Nucleus accumbens (tissue), 56 donors: ENCODE measurements at places on chromosomes 6 and 20.

- no peak for DNase-seq
Measured at GRCh38 chr6:35151466-35151865, 10.3 kb upstream of the TCP11 start.

GRCh38 chr6:127959869-127960268 lies 59.0 kb upstream of the THEMIS start:
- DNase-seq = no peak

- DNase-seq = no peak
Measured at GRCh38 chr20:32515631-32516101, 69.5 kb downstream of the NOL4L start.

- no peak for DNase-seq
Measured at GRCh38 chr20:12838261-12838866, 170.4 kb upstream of the SPTLC3 start.

GRCh38 chr20:60036746-60037499 lies 78.7 kb downstream of the CDH26 start:
- DNase-seq = no peak

DNA sequence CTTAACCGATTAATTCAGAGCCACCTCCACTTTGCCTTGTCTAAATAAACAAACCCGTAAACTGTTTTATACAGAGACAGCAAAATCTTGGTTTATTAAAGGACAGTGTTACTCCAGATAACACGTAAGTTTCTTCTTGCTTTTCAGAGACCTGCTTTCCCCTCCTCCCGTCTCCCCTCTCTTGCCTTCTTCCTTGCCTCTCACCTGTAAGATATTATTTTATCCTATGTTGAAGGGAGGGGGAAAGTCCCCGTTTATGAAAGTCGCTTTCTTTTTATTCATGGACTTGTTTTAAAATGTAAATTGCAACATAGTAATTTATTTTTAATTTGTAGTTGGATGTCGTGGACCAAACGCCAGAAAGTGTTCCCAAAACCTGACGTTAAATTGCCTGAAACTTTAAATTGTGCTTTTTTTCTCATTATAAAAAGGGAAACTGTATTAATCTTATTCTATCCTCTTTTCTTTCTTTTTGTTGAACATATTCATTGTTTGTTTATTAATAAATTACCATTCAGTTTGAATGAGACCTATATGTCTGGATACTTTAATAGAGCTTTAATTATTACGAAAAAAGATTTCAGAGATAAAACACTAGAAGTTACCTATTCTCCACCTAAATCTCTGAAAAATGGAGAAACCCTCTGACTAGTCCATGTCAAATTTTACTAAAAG lies 2.7 kb downstream of the FOXC1 start:
- DNase-seq = no peak

DNA sequence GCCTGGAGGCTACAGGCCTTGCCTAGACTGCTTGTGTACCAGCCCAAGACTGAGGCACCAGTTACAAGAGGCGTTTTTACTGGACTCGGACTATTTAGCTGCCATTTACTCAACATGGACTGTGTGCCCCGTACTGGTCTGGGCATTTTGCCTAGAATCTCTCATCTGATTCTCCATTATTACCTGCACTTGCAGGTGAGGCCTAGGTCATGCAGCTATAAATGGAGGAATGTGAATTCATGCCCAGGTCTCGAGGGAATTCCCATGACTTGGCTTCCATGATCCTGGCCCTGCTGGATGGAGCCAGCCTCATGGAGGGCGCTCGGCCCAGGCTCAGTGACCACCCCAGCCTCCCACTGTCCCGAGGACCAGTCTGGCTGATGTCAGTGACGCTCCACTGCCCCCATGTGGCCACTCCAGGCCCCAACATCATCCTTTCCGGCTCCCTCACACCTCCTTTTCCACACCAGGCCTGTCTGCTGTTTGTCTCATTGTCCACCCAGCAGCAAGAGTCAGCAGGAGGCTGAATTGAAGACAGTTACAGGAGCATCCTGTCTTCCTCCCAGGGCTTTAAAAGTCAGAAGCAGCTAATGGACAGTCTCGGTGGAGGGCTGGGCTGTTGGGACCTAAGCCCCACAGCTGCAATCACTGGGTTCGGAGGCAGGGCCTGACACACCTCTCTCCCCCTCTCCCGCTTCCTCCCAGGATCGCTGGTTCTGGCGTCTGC lies 8.7 kb downstream of the MMP24OS start:
- no peak for DNase-seq

GRCh38 chr20:19929481-19930145 lies 87.5 kb upstream of the NAA20 start:
- DNase-seq = no peak

DNA sequence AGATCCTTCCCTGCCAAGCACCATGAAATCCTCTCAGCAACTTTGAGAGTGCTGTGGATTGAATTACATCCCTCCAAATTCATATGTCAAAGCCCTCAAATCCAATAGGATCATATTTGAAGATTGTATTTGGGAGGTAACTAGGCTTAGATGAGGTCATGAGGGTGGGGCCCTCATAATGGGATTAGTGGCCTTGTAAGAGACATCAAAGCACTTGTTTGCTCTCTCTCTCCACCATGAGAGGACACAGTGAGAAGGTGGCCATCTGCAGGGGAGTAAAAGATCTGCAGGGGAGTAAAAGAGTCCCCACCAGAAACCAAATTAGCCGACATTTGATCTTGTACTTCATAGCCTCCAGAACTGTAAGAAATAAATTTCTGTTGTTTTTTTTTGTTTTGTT lies 298.2 kb downstream of the SAMD5 start:
- no peak for DNase-seq

DNA sequence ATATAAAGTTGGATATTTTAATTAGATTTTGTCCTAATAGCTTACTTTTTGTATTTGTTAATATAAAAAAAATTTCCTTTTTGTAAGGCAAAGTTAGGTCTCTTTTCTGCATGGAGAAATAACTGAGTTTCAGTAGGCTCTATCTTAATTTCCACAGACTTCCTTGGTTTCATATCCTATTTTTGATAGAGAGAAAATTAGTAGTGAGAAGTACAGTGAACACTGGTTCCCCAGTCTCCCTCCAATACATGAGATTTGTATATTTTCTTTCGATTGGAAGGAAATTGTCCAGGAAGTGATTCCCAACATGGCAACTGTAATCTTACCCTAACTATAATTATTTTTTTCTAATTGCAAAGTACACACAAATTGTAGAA lies 26.4 kb downstream of the TRIM27 start:
- no peak for DNase-seq

GRCh38 chr6:20154753-20155152 lies 57.5 kb downstream of the MBOAT1 start:
- DNase-seq = no peak

- no peak for DNase-seq
Measured at GRCh38 chr6:26271668-26272024, 93.4 kb upstream of the BTN3A2 start.

DNA sequence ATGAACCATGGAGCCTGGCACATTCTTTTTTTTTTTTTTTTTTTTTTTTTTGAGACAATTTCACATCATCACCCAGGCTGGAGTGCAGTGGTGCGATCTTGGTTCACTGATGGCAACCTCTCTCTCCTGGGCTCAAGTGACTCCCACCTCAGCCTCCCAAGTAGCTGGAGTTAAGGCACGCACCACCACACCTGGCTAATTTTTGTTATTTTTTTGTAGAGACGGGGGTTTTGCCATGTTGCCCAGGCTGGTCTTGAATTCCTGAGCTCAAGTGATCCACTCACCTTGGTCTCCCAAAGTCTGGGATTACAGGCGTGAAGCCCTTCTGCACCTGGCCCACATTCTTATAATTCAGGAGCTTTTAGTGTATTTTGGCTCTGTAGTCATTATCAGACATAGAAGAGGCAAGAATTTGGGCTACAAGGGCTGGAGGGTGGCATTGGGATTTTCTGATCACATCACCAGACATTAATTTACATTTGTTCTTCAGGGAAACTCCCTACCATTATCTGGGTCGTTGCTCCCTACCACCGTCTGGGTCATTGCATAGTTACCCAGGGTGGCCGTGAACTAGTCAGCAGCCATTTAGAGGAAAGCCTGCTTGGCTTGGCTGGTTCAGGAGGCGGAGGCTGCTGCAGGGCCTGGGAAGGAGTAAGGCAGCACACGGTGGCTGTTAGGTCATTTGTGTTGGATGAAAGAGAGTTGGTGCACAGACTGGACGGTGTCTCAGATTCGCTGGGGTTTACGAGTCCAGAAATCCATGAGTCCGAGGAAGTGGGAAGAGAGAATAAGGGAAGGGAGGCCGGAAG lies 17.6 kb downstream of the ARID1B start:
- DNase-seq = no peak

DNA sequence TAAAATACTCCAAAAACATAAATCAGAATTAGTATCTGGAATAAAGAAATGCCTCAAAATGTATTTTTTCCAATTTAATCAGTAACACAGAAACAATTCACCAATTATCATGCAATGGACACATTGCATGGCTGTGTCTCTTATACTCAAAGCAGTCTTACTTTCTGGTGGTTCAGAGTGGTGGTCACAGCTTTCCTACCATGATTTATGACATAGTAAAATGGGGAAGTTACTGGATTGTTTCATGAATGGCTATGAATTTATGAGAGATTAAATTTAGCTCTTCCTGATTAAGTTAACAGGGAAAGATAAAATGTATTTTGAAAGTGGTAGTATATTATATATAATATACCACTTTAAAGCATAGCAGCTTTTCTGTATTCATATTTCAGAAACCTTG lies 331.5 kb upstream of the MAP3K7 start:
- DNase-seq = no peak

DNA sequence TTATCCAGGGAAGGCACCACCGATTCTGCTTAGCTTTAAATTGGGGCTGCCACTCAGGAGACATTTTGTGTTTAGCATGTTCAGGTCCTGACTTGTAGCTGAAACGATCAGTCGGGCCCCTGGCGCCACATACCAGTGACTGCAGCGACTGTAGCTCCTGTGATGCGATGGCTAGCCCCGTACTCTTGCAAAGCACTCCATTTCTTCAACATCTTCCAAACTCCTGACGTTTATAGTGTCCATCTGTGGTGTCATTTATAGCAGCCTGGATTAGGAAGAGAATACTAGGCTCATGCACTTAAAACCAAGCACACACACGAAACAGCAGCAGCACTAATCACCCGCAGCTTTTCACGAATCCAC lies 13.0 kb downstream of the POU3F2 start:
- no peak for DNase-seq

DNA sequence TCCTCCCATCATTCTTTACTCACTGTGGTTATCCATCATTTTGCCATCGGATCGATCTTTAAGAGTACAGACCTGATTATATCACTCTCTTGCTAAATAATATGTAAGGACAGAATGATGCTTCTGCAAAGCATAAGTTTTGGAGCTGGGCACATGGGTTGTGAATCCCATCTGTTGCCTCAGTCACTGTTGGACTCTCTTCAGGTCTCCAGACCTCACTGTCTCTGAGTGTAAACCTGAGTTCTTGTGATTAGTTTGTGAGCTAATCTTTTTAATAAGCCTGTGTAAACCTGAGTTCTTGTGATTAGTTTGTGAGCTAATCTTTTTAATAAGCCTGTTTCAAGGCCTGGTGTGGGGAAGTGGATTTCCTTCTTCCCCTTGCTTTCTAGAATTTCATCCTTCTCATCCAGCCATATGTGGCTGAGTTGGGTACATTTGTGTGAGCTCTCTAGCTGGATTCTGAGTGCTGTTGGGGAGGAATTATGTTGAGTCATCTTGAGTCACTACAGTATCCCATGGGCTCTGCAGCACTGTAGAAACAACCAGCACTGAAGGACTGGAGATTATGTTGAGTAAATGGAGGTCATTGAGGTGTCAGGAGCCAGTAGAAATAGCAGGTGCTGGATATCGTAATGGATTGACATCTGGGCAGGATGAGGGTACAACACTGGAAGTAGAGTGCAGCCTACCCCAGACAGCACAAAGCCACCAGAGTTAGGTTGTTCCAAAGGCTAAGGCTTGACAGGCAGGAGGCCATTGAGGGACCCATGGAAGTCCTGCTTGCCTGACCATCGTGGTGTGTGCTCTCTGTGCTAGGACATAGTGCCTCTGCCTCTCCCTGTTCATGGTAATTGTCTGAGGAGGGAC lies 52.4 kb downstream of the SCAND1 start:
- DNase-seq = no peak

- no peak for DNase-seq
Measured at GRCh38 chr20:1242530-1242929, 16.7 kb downstream of the RAD21L1 start.

- no peak for DNase-seq
Measured at GRCh38 chr6:169583886-169584541, 117.8 kb downstream of the WDR27 start.

- DNase-seq = no peak
Measured at GRCh38 chr6:20468209-20468608, 66.0 kb upstream of the CDKAL1 start.

GRCh38 chr20:6058684-6059295 lies 4.9 kb upstream of the LRRN4 start:
- no peak for DNase-seq

DNA sequence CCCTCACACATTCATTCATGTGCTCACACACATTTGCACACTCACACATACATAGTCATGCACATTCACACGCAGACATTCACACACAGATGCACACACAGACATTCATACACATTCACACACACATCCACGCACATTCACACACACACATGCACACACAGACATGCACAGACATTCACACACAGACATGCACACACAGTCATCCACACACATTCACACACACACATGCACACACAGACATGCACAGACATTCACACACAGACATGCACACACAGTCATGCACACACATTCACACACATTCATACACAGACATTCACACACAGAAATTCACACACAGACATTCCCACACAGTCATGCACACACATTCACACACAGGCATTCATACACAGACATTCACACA lies 147.3 kb downstream of the PACRG start:
- DNase-seq = no peak

- DNase-seq = no peak
Measured at GRCh38 chr20:21534453-21534852, 20.6 kb upstream of the NKX2-2 start.

GRCh38 chr6:2950713-2951112 lies 20.7 kb downstream of the SERPINB6 start:
- no peak for DNase-seq

DNA sequence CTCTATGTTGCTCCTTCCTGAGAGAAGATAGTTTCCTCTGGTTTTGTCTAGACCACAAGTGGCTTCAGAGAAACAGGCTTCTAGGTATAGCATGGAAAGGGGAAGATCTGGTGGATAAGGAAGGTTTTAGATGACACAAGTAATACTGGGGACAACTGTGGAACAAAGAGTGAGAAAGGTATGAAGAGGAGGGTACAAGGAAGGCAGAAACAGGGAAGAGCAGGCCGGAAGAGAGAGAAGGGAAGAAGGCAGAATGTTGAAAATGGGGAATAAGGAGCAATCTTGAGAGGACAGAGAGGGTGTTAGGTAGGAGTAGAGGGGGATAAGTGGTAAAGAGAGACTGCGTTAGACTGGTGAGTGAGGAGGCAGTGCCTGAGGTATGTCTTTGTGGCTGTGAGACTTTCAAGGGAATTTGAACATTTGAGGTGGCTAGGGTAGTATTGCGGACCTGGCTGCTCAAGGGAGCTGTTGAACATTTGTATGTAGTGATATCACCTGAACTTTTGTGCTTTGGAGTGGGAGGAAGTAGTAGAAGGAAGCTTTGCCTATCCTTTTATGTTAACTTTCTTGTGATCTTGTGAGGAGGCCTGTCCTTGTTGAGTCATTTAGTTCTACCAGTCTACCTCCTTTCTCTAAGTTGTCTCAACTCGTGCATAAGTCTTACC lies 69.5 kb downstream of the FOXO3 start:
- no peak for DNase-seq

GRCh38 chr6:45610832-45611231 lies 233.1 kb upstream of the SUPT3H start:
- DNase-seq = no peak

- DNase-seq = no peak
Measured at GRCh38 chr20:50393990-50394561, 116.1 kb upstream of the PTPN1 start.
